ENCODE measurements at places on chromosomes 1 and 21.

GRCh38 chr1:225608014-225608796 lies 44.7 kb downstream of the ENAH start:
- no peak for DNase-seq

DNA sequence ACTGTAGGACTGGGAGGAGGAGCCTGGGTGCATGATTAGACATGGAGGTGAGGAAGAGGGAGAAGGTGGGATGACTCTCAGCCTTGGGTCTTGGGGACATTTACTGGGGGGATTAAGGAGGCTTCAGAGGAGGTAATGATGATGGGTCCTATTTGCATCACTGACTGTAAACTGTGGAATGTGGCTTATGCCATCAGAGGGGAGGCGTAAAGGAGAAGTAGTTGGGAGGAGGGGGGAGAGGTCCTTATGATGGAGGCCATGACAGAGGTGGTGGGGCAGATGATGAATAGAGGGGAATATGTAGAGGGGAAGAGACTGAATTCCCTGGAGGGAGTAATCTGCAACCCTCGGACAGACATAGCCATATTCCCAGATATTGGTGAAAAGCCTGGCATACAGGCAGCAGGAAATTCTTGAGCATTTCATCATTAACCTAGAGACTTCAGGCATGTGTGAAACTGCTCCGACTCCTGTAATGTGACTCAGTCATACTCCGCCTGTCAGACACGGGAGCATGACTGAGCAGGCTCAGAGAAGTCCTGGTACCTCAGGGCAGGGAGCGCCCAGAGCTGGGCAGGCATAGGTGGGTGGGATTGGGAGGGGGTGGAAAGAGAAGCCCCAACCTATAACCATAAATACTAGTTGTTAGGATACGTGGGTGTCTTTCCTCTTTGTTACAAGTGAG lies 8.0 kb upstream of the LCE5A start:
- no peak for DNase-seq

DNA sequence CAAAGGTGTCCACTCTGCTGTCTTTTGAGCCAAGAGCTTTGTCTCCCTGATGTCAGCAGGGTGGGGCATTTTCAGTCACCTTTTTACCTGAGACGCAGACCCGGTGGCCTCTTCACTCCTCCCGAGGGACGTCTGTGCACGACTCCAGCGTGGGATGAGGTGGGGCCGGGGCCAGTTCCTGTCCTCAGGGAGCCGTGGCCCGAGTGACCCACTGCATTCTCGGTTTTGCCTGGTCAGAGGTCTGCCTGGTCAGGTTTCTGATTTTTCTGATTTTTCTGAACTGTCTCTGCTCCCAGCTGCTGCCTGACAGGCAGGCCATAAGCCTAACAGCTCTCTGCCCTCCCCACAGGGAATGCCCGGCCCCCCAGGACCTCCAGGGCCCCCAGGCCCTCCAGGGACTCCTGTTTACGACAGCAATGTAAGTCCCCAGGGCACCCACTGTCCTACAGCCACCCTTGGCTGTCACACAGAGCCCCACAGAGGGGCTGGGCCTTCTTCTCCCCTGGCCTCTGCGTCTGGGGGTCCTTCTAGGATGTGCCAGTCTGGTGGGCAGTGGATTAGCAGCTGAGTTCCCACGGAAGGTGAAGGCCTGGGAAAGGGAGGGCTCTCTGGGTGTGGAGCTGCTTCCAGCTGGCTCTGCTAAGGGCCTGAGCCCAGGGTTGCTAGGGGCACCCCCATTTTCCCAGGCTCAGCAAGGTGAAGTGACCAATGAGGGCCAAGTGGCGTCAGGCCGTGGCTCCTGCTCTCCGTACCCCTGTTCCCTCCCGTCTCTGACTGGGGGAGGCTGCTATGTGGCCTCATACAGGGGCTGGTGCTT lies 45.9 kb downstream of the SLC19A1 start:
- no peak for DNase-seq

DNA sequence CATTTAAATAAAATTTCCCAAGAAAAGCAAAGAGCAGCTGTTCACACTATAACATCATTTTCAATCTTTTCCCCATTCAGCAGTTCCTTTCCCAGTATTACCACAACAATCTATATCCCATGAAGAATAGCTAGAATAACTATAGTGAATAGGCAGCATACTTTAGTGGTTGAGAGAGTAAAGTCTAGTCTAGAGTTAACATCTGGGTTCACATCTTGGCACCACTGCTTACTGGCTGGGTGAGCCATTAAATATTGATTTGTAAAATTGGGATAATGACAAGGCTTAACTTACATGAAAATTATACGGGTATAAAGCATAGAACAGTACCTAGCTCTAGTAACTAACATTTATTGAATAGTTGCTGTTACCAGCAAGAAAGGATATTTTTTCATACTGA lies 14.4 kb downstream of the S100PBP start:
- no peak for DNase-seq

- no peak for DNase-seq
Observed at GRCh38 chr1:110089561-110090275, 19.2 kb upstream of the ALX3 start.

- no peak for DNase-seq
Observed at GRCh38 chr1:229448845-229449244, 15.0 kb upstream of the ACTA1 start.

GRCh38 chr1:27038020-27038419 lies 25.4 kb upstream of the TENT5B start:
- DNase-seq = no peak

GRCh38 chr1:193537266-193538002 lies 351.0 kb upstream of the B3GALT2 start:
- DNase-seq = no peak

GRCh38 chr1:222991908-222992307 lies 151.1 kb downstream of the TLR5 start:
- no peak for DNase-seq
